Left cardiac atrium (tissue), 4 donors: ENCODE measurements at places on chromosomes 1 and 21. TPM values are rescaled to one million over a fixed set of nuclear protein-coding genes. Genes with fewer than 3 reads are reported as not detected.

Gene ICOSLG
- 6.4 TPM for total RNA-seq

Gene IFI44
- 13.0 TPM for total RNA-seq

DNA sequence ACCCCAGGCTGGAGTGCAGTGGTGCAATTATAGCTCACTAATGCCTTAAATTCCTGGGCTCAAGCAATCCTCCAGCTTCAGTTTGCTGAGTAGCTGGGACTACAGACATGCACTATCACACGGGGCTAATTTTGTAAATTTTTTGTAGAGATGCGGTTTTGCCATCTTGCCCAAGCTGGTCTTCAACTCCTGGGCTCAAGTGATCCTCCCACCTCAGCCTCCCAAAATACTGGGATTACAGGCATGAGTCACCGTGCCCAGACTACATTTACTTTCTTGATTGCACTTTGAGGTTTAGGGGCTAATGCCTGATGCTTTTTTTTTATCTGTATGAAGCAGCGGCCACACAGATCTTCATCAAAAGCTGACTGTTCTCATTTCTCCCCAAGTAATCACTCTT lies 124.6 kb downstream of the KIF26B start:
- DNase-seq = no peak

DNA sequence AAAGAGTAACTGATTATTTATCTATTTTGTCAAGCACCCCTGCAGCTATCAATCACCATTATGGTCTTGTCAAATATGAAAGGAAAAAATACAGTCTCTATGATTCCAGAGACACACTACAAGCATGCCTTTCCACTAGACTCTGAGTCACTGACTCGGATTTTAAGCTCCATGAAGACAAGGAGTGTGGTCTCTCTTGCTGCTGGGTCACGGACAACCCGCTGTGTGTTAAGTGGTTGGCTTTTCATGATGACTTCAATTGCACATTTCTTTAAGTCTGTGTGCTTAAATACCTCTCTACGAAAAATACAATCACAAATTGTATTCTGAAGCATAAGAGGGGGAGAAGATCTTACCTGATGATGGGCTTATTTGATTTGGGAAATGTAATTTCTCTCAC lies 14.0 kb upstream of the GNG4 start:
- no peak for DNase-seq
